Fibroblast of skin of left biceps (primary cell): ENCODE measurements at places on chromosomes 2 and 18.

- DNase-seq, result no peak
Observed at GRCh38 chr2:36354811-36355150, 797 bp upstream of the CRIM1 start.

DNA sequence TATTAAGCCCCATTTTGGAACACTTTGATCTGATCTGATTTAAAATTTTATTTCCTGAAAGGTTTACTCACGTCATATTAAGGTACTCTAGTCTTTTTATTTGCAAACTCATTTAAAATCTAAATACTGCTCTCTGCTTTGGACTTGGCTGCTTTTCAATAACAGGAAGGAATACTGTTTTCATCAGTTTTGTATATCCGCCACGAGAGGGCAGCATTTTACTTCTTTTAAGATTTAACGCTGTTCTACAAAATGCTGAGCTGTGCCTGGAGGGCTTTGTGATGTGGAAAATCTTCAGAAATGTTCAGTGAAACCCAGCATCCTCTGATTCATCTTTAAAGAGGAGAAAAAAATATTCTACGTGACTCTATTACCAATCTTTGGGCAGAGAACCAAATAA is 37.5 kb upstream of the SLC38A11 start:
- peak; percentile 79 for DNase-seq

GRCh38 chr18:44881461-44882162 is 200.9 kb downstream of the SETBP1 start:
- DNase-seq, result no peak

- no peak for DNase-seq
Observed at GRCh38 chr2:8998418-8999101, 4.9 kb downstream of the MBOAT2 start.

GRCh38 chr18:66428795-66429194 is 175.1 kb downstream of the CDH19 start:
- no peak for DNase-seq

DNA sequence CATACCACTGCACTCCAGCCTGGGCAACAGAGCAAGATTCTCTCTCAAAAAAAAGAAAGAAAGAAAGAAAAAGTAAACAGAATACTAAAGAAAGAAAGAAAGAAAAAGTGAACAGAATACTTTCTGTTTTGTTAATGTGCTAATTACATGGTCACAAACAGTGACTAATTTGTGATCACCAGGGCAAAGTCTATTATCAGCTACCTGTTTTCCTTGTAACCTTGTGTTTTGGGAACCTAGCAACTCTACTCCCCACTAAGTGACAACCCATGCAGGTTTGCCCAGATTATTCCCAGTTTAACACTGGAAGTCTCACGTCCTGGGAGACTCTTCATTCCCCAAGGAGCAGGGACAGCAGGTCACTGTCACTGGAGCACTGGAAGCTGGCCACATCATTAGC is 16.7 kb upstream of the UGT1A9 start:
- DNase-seq, result no peak

- DNase-seq, result no peak
Observed at GRCh38 chr2:147810883-147811765, 33.7 kb upstream of the ACVR2A start.

DNA sequence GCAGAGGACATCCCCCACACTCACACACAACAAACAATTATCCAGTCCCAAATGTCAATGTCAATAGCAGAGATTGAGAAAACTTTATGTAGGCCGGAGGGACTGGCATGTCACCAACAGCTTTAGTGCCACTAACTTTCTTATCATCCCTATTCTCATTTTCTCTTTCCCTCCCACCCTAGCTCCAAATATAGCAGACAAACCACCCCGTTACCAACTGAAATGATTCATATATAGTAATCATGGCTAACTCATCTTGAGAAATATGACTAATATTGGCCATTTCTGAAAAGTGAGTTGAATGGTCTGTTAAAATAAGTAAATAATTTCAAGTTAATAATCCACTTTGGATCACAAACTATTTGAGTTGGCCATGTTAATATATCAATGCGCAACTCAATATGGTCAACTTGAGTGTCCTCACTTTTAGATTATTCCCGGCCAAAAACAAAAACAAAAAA is 242.1 kb upstream of the RND3 start:
- no peak for DNase-seq

DNA sequence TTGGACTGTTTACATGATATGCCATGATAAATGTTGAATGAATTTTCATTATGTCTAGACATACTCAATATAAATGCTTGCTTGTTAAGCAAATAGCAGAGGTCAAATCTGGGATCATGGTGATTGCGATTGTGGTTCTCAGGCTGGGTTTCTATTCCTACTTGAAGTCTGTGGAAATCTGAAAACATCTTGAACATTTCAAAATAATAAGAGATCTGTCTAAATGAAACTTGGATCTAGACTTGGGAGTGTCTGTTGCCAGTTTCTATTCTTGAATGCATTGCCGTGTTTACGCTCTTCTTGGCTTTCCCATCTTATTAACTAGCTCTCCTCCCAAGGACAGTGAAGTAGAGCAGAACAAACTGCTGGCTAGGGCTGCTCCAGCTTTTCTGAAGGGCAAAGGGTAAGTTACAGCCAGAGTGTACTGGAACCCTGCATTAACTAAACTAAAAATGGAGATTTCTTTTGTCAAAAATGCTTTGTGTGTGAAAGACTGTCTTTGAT is 127.7 kb downstream of the DTNA start:
- DNase-seq, result no peak

DNA sequence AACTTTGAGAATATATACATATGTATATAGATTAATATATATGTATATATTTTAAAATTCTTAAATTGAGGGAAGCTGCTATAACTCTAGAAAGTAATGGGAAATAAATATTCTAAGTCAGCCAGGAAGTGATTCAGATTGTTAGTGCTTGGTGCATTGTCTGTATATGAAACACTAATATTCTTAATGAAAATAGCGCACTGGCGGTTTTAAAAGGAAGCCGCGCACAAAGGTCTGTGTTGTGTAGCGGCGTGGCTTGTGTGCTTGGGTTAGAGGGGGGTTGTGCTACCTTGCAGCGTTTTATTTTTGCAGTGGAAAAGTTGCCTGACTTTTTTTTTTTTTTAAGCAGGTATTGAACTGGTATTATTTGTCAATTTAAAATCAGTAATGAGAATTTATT is 11.3 kb downstream of the TSHZ1 start:
- no peak for DNase-seq

DNA sequence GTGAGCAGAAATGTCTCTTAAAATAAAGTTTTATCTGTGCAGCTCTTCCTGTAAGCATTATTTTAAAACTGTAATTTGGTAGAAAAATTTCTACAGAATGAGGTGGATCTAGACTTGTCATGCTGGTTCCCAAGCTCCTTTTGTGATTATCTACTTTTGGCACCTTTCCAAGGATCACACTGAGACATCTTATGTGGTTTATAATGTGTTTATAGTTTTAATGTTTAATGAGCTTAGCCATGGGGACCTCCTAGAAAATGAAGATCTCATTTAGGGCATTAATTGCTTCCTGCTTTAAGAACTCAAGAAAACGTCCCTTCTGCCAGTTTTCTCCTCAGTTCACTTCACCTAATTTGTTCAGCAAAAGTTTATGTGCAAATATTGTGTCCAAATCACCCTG is 468.4 kb downstream of the SUCLG1 start:
- DNase-seq, result no peak

DNA sequence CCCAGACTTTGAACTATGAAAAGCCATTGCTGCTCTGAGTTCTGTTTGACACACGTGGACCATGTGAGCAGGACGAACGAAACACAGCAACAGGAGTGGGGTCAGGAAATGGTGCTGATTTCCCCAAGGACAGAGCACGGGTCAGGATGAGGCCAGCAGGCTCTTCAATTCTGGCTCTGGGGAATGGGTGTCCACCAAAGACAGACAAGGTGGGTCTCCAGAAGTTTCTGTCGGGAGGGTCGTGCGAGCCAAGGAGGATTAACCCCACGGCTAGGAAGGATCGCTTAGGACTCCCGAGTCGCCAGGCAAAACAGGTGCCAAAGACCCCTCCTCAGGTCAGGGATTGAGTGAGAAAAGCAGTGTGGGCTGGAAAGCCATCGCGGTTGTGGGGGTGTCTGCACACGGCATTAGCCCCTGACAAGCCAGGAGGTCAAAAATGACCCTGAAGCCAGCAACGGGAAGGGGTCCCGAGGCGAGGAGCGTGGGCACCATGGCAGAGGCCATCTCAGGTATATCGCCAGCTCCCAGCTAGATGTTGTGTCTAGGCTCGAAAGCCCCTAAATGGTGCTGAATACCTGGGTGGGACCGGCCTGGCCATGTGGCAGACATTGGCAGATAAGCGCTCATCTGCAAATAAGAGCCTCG is 213.9 kb upstream of the SALL3 start:
- no peak for DNase-seq

GRCh38 chr18:45745817-45746461 is 22.0 kb downstream of the SLC14A1 start:
- DNase-seq, result no peak
